Suppressor macrophage (primary cell): ENCODE measurements at places on chromosomes 2 and 18.

DNA sequence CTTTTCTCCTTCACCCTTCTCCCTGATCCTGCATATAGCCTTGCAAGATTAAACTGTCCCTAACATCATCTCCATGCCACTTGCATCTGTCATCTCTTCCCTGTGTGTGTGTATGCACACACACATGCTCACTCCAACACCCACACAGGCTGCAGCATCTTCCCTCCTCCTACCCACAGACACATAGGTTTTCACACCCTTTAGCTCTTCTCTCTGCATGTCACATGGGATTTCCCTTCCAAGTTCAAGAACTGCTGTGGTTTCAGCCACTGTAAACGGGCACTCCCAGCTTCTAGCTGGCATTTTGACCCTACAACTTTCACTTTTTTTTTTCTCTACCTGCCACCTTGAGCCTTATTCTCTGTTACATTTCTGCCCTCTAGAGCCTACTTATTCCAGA, 6.4 kb downstream of the CELF4 start:
- no peak for DNase-seq

DNA sequence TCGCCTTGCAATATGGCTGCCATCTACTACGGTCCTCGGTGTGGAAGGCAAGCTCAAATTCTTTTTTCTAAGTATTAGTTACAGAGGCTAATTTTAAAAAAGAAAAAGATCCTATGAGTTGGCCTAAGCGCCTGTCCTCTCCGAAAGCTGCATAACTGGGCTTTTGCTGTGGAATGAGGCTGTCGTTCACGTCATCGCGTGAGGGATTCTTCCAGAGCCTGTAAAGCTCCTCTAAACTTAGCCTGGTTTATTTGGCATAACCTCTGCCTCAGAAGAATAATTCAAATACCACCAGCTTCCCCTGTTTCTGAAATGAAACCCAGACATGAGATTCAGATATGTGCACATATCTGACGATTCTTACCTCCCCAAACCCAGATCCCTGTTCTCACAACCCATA, 187.4 kb downstream of the DNER start:
- DNase-seq, result no peak

GRCh38 chr2:186569897-186570296, 20.0 kb upstream of the ITGAV start:
- DNase-seq, result no peak

GRCh38 chr18:33755931-33756560, 178.0 kb downstream of the ASXL3 start:
- DNase-seq, result no peak

GRCh38 chr2:137467246-137467862, 496.9 kb upstream of the HNMT start:
- DNase-seq, result peak; percentile 5

DNA sequence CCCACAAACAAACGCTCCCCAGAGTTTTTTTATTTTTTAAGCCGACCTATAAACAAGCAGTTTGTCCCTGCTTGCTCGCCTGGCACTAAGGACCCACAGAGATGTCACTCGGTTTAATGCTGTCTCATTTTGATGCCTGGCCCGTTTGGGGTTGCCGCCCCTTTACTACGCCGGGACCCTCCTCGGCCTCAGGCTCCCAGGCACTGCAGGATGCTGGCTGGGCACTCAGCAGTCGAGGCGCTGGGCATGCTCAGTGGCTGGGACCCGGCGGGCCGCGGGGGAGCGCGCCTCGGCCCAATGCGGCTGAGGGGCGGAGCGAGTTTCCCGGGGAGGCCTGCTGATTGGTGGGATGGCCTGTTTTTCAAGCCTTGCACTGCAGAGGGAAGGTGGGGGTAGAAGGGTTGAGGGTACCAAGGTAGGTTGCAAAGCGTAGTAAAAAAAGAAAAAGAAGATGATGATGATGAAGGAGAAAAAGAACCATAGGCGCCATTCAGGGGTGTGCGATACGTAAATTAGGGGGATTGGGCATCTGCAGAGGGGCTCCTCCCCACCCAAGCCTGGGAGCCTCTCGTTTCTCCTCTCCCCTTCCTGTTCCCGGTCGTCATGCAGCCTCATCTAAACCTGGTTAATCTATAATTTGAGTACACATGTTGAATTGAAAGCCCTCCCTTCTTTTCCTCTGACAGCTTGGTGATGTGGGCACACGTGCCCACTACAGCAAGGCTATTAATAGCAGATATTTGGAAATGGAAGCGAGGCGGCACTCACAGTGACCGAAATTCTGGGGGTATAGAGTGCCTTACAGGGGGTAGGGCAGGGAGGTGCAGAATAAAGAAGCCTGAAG, 1.5 kb upstream of the IRS1 start:
- DNase-seq, result peak; percentile 18

DNA sequence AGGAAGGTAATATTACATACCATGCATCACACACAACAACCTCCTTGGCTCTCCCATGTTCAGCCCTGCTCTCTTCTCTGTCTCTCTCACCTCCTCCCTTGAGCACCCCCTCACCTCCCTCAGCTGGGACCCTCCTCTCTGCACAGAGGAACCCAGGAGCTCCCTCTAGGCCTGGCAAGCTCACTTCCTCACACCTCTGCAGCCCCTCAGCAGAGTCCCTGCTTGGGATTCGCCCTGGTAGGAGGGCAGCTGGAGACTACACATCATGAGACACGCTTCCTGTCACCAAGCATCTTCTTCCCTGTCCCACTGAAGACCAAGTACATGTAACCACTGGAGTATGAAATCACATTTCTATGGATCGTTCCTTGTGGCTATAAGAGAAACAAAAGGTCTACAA, 51.0 kb downstream of the ADD2 start:
- no peak for DNase-seq

GRCh38 chr2:176544557-176544956, 275.3 kb downstream of the MTX2 start:
- no peak for DNase-seq

DNA sequence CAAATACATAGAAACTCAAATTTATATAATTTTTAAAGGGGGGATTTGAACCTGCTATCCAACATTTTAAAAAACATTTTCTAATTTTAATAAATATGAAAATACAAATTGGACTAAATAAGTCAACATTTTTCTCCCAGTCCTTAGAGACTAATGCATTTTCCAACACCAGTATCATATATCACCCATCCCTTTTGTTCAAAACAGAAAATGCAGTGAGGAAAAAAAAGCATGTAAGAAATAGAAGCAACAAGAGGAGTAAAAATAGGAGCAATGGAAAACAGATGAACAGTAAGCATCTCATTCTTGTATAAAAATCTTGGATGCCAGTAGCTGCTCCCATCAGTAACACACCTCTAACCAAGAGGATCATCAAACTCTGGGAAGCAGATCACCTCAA, 25.5 kb downstream of the KLF7 start:
- DNase-seq, result no peak

DNA sequence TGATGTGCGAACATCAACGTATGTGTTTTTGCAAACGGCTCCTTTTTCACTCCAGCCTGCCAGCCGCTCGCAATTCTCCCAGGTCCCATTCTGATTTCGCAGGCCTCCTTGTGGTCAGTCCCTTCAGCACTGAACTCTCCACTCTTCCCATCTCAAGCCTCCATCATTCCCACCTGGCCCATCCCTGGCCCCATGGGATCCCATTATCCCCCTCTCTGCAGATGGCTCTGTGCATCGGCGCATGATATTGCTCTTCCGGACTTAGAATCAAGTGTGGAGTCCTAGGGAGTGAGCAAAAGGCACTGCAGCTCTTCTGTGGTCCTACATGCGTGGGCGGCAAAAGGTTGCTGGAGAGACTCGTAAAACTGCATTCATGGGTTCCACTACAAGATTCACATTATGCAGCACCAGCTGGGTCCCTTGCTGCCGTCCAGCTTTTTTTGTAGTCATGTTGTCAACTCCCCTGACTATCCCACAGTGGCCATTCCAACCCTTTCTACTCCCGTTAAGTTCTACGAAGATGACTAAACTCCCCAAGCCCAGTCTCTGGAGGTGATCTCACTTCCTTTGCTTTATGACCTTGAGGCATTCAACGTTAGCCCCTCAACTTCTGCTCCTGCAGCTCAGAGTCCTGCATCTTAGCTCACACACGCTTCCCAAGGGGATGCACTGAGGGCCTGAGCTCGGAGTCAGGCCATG, 125.3 kb upstream of the NRP2 start:
- no peak for DNase-seq

DNA sequence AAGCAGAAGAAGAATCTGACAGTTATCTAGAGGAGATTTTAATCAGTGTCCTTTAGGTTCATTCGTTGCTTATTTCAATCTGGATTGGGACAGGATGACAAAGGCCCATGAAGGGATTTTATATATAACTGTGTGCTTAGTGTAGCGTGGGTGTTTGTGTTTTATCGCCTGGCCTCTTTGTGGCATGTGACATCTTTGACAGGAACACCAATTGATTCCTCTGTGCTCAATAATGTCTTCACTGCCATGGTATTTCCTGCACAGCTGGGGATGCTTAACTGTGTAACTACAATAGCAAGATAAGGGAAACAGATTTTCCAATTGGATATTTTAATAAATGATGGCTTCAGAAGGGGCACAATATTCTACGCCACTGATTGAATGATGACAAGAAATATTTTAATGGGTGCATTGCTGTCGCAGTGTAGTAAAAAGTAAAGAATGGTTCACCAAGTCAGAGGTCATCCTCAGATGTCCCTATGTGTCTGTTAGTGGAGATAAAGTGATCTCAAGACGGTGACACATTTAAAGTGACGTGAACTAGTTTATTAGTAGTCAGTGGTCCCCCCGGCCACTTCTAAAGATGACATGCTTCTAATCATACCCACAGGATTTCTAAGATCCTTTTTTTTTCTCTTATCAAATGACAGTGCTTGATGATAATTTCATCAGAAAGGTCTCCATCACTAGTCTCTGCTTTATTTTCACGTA, 160.4 kb downstream of the AGAP1 start:
- DNase-seq, result no peak

GRCh38 chr18:61340148-61340547, 6.9 kb downstream of the CDH20 start:
- DNase-seq, result no peak

DNA sequence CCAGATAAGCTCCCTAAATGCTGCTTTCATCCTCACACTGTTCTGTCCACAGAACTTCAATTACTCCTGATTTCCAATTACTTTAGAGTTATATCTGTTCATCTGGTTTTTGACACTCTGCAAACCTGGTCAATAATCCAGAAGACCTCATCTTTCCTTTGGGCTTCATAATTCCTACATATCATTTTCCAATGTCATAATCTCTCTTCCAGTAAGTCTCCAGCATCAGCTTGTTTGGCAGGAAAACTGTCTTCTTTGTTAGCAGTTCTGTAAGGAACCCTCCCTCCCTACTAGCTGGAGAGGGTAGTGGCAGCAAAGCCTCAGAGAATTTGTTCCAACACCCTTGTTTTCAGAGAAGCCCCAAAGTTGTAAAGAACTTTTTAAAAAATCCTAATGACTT, 11.9 kb upstream of the SLC14A1 start:
- no peak for DNase-seq

DNA sequence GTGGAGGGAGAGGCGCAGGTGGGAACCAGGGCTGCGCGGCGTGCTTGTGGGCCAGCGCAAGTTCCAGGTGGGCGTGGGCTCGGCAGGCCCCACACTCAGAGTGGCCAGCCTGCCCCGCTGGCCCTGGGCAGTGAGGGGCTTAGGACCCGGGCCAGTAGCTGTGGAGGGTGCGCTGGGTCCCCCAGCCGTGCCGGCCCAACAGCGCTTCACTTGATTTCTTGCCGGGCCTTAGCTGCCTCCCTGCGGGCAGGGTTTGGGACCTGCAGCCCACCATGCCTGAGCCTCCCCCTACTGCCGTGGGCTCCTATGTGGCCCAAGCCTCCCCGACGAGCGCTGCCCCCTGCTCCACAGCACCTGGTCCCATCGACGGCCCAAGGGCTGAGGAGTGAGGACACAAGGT, 1636.9 kb upstream of the SLC39A10 start:
- no peak for DNase-seq

- no peak for DNase-seq
Measured at GRCh38 chr18:8296886-8297616, 312.2 kb upstream of the RAB12 start.

GRCh38 chr2:25632396-25632795, 41.0 kb downstream of the DTNB start:
- peak; percentile 13 for DNase-seq

GRCh38 chr2:237895544-237896506, 36.4 kb downstream of the RAMP1 start:
- no peak for DNase-seq

- DNase-seq, result peak; percentile 72
Measured at GRCh38 chr18:11310476-11311086, 161.2 kb upstream of the PIEZO2 start.

GRCh38 chr2:46831051-46831868, 84.3 kb downstream of the MCFD2 start:
- DNase-seq, result no peak

DNA sequence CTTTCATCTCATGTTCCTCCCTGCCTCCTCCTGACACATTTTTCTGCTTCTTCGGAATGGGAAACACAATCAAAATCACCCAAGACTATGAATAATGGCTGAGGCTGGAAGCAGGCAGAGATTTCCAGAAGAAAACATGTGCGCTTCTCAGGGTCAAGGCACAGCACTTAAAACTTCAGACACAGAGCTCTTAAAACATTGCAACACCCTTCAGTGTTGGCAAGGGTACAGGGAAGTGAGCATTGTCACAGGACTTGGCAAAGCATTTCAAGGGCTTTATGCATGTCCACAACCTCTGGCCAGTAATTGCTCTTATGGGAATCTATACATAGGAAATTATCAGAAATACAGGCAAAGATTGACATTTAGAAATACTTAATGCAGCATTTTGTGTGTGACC, 477.6 kb upstream of the KLHL29 start:
- no peak for DNase-seq

DNA sequence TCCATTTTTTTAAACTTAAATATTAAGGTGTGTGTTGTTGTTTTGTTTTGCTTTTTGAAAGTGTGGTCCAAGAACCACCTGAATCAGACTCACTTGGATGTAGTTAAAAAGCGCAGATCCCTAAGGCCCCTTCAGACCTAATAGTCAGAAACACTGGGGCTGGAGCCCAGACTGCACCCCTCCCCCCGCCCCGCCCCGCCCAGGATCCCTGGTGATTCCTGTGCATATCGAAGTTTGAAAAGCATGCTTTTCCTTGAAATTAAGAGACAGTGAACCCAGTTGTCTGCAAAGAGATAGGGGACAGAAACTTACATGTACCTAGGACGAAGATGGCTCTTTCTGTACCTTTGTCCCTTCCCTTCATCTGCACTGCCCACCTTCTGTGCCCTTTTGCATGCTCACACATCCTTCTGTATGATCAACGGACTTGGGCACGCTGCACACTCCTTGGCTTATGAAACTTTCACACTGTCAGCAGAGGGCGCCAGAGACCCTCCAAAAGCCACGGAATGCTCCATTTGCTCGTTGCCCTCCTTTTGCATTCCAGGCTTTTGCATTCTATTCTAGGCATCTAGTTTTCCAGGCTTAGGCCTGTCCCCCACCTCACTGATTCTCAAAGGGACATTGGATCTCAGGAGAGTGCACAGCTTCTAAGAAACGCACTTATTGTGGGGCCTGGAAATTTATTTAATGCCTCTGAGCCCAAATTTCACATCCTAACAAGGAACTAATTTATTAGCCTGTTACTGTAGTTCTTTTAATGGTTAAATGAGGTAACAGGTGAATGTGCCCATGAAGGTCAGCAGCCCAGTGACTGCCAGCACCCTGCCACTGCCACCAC, 32.8 kb upstream of the SLC14A1 start:
- peak; percentile 87 for DNase-seq

- no peak for DNase-seq
Measured at GRCh38 chr2:134127496-134127895, 126.4 kb upstream of the MGAT5 start.
